ENCODE measurements at places on chromosomes 12 and 14.

GRCh38 chr14:59627011-59627520 lies 50.5 kb upstream of the CCDC175 start:
- DNase-seq: no peak

DNA sequence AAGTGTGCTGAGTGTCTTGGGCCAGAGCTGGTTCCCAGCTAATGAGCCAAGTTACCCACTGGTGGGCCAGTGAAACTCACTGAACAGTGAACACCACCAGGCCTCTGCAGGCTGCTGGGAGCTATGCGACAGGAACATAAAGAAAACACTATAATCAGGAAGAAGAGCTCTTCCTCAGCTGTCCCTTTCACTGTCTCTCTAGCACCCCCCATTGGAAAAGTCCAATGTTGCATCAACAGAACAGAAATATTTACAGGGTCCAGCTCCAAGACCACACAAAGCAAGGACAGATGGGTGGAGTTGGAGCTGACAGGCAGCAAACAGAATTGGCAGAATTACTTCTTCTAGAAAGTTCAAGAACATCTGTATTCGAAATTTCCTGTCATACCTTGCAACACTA lies 903.6 kb upstream of the TMEM132C start:
- no peak for DNase-seq

DNA sequence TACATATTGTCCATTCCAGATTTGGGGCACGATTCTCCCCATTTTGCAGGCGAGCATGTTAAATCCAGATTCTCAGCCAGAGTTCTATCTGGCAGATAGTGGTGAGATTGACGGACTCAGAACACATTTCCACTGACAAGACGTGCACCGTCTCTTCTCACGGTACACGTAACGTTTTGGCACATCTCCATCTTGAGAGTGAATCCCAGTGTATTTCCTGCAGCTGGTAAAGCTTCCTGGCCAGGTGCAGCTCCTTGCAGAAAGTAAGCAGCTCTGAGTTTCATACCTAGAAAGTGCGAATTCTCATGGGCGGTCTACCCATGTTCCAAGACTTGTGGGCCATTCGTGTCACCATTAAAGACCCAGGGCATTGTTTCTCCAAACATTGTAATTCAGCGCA lies 102.6 kb downstream of the TSPAN9 start:
- DNase-seq: no peak

DNA sequence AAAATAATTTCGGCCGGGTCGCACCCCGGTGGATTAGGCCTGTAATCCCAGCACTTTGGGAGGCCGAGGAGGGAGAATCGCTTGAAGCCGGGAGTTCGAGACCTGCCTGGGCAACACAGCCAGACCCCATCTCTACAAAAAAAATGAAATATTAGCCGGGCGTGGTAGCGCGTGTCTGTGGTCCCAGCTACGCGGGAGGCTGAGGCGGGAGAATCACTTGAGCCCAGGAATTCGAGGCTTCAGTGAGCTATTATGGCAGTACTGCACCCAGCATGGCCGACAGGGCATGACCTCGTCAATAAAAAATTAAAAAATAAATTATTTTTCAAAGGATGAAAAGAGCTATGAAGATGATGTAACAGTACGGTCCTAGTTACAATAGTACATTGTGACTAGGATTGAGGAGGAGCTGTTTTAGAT lies 523 bp downstream of the GTF2H3 start:
- no peak for DNase-seq

- peak; percentile 55 for DNase-seq
Observed at GRCh38 chr12:107329569-107330324, 236.4 kb upstream of the CRY1 start.

Data from T-helper 1 cell (primary cell).